ENCODE measurements at places on chromosomes 16 and 17.

DNA sequence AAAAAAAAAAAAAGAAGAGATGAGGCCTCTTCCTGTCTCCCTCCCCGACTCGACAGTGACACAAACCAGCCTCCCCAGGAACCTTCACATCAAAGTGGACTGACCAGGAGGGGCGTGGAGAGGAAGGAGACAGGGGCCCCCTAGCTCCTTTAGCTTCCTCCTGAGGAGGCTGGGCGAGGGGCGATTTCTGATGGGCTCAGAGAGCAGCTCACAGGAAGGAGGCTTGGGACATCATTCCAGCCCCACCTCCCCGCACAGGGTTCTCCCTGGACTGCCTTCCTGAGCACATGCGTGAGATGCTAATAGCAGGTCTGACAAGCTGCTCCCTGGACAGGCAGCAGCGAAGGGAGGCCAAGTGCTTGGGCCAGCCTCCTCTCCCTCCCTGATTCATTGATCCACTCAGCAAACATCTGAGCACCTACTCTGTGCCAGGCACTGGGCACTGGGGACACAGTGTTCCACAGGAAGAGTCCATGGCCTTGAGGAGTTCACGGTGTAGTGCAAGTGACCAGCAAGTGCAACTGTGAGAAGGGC is 14.4 kb upstream of the DOK4 start:
- DNase-seq, result no peak

- DNase-seq, result no peak
These were observed 3.9 kb upstream of the LPO start for GRCh38 chr17:58234512-58234911.

- peak; percentile 27 for DNase-seq
These were observed 25.9 kb upstream of the TNFRSF13B start for GRCh38 chr17:16997514-16998429.

- DNase-seq, result no peak
These were observed 9.0 kb upstream of the CSNK1D start for GRCh38 chr17:82282239-82283207.

DNA sequence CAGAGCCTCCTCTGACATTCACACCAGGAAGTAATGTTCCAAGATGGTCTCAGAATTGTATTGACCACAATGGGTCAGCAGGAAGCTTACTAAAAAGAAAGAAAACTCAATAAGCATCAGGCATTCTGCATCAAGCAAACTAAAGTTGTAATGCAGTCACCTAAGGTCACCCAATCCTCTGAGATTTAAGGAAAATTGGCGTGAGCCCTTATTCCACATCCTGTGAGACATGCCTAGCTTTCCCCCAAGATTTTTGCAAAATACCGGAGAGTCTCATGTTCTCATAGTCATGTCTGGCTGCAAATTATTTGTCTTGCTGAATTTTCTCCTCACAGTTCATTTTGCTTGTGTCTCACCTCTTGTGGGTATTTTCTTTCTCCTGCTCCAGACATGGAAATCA is 417.1 kb upstream of the SOX9 start:
- DNase-seq, result no peak
